T-helper 9 cell (primary cell): ENCODE measurements at places on chromosomes 16 and 17.

- no peak for DNase-seq
These were observed 57.9 kb upstream of the MAF start for GRCh38 chr16:79658301-79659033.

DNA sequence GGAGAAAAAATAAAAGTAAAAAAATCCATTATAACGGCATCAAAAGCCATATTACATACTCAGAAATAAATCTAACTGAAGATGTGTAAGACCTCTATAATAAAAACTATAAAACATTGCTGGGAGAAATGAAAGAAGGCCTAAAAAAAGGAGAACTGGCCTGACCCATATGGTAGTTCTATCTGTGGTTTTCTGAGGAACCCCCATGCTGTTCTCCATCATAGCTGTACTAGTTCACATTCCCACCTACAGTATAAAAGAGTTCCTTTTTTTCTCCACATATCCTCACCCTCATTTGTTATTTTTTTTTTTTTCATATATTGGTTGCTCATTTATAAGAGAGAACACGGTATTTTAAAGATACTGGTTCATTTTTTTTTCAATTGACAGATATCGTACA is 191.8 kb downstream of the STX8 start:
- DNase-seq, result no peak

DNA sequence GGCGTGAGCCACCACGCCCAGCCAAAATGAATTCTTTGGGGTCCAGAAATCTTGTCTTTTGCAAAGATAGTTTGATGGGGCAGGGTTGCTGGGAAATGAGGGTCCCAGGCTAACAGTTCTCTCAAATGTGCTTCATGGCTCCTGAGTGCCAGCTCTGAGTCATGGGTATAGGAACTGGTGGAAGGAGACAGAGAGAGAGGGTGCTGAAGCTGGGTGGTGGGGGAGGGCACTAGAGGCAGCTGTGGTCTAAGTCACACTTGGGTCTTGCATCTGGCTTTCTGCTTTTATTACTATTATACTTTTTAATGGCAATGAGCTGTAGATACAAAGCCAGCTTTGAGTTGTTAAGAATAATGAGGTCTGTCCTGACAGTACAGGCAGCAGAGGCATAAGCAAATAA is 54.6 kb downstream of the PRKCA start:
- no peak for DNase-seq

DNA sequence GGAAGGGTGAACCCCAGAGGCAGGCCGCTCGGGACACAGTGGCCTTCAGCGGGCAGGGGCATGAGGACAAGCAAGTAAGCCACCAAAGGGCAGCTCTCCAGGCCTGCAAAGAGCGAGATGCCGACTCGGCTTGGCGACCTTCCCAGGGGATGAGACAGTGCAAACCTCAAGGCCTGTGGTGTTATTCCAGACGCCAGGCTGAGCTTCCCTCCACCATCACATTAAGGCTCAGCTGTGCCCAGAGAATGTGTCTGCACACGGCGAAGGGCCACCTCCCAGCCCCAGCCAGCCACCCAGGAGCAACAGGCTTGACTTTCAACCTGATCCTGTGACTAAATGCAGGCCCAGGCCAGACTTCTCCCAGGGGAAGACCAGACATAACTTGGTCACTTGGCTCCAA is 251.4 kb downstream of the SOX9 start:
- DNase-seq, result no peak

GRCh38 chr16:58685084-58685449 is 497 bp upstream of the SLC38A7 start:
- DNase-seq, result no peak

DNA sequence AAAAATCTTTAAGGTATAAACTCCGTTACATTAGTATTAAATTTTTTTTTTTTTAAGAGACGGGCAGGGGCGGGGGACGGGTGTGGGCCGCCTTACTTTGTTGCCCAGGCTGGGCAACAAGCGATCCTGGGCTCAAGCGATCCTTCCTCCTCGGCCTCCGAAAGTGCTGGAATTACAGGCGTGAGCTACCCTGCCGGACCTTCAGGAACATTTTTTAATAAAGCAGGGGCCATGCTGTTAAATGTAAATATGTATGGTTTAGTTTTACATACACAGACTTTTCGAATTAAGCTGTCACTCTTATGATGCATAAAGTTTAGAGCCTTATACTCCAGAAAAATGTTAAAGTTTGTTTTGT is 2.4 kb downstream of the PPM1D start:
- no peak for DNase-seq

GRCh38 chr16:49492896-49493626 is 119.5 kb downstream of the C16orf78 start:
- DNase-seq, result no peak

- DNase-seq, result no peak
These were observed 47.2 kb upstream of the ACSF3 start for GRCh38 chr16:89046491-89046890.

DNA sequence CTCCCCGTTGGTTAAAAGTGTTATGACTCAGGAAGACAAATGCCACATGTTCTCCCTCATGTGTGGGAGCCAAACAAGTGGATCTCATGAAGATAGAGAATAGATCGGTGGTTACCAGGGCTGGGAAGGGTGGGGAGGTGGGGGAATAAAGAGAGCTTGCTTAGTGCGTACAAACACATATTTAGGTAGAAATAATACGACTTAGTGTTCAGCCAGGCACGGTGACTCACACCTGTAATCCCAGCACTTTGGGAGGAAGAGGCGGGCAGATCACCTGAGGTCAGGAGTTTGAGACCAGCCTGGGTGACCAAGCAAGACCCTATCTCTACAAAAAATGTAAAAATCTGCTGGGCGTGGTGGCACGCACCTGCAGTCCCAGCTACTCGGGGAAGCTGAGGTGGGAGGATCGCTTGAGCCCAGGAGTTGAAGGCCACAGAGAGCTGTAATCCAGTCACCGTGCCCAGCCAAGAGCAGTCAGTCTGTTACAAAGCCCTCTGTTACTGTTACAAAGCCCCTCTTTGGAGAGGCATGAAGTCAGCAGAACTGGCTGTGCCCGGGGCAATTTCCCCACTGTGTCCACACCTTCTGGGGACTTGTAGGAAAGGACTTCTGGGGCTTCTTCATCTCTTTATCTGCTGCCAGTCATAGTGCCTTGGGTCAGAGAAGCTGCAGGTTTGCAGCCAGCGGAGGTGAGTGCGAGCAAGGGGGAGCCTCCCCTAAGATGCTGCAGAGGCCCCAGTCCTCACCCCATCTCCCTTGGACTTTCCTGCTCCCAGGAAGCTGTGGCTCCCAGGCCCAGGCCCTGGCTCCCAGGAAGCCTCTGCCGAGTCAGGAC is 4.3 kb upstream of the ALDH3A1 start:
- DNase-seq, result no peak

- no peak for DNase-seq
These were observed 164.4 kb upstream of the CIBAR2 start for GRCh38 chr16:85276721-85277120.

DNA sequence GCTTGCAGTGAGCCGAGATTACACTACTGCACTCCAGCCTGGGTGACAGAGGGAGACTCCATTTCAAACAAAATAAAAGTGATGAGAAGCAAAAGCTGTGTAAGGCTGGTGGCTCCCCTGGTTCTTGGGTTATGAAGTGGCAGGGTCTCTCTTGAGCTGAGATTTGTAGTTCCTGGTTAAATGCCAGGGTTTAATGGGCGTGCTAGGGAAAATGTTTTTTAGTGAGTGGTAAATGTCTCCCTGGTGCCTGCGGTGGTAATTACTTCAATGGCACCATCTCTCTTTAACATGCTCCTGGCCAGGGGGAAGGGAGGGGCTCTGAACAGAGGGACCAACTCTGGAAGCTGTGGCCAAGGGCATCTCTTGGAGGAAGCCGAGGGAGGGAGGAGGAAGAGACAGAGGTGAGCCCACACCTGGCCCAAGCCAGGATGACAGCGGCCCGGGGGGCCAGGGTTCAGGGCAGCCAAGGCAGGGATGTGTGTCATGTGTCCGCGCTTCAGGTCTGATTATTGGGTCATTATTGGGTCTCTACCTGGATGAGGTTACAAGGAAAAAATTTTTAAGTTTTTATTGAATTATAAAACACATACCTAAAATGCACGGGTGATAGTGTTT is 17.8 kb upstream of the RPL38 start:
- no peak for DNase-seq
